ENCODE measurements at places on chromosomes 7 and 10. TPM values are rescaled to one million over a fixed set of nuclear protein-coding genes. Genes with fewer than 3 reads are reported as not detected.

Gene WNT8B
- not detected for total RNA-seq

Gene COMMD3
- total RNA-seq: 28.0 TPM

Gene CDC14C
- total RNA-seq: not detected

Gene FAM25A
- total RNA-seq: not detected

Gene MMRN2
- 81.2 TPM for total RNA-seq
